ENCODE measurements at places on chromosomes 5 and 9.

DNA sequence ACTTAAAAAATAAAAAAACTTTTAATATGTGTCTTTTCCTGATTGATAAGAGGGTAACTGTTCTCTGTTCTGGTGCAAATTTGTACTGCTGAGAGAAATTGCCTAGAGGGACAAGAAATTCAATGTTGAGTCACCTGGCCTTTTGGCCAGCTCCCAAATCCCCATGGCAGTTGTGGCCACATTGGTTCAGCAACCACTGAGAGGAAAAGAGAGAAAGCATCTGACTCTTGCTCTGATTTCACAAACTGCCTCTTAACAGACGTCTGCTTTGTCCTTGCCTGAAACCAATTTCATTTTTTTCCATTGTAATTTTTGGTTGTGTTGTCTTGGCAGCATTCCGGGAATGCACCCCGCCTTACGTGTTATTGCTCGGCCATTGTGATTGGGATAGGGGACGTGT, 42.4 kb downstream of the NTRK2 start:
- DNase-seq: no peak

DNA sequence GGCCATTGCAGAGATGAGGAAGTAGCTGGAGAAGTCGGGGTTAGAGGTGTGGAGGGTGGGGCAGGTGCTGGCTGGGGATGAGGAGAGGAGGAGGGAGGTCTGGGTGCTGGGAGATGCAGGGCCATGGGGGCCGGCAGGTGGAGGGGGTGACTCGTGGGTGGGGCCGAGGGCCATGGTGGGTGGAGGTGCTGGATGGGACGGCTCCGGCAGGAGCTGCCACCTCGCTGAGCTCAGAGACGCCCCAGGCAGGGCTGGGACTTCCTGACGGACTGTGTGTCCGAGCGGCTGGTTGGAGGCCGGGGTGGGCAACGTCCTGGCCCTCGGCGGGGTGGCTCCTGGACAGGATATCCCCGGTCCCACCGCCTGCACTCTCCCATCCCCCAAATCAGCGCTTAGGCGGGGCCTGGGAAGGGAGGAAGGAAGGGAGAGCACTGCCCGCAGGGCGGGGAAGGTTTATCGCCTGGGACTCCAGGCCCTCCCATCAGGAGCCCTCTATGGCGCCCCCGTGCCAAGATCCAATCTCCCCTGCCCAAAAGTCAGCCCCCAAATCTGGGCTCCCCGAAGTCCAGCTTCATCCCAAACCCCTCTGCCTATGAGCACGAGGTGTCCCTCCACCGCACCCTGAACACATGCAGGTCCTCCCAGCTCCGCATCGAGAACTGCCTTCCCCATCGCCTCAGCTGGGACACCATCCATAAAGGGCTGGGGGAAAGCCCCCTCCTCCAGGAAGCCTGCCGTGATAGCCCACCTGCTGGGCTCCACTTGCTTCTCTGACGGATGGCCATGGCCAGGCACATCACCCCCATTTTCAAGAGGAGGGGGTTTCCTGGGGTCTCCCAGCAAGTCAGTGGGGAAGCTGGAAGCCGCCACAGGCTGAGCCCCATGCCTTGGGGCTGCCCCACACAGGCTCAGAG, 58.3 kb upstream of the NOTCH1 start:
- no peak for DNase-seq

DNA sequence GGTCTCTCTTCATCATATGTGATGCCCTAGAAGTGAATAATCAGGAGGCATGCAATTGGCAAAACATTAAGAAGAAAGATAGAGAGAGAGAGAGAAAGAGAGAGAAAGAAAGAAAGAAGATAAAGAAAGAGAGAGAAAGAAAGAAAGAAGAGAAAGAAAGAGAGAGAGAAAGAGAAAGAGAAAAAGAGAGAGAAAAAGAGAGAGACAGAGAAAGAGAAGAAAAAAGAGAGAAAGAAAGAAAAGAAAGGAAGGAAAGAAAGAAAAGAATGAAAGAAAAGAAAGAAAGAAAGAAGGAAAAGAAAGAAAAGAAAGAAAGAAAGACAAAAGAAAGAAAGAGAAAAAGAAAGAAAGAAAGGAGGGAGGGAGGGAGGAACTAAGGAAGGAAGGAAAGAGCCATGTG, 318.9 kb downstream of the ICE1 start:
- no peak for DNase-seq

DNA sequence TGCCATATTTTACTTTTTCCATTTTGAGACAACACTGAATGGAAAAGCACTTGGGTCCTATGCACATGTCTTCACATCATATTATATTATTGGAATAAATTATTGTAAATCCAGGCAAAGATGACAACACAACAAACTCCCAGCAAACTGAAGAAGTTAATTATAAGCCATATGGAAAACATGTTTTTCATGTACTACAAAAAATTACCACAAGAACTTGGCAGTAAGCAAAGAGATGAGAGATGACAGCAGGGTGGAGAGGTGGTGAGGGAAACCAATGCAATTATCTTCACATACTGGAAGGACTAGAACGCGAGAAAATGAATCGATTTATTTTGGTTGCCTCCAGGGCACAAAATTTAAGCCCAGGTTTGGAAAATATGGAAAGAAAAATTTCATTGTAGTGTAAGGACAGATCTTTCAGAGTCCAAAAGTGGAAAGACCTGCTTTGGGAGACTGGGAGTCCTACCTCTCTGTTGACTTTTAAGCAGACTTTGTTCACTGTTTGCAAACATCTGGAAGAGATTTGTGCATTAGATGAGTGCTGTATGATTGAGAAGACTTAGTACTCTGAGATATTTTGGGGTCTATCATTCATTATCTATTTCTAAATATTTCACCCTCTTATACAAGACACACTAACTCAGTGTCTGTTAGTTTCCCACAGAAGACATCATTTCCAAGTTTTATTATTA, 138.0 kb downstream of the TMEM232 start:
- no peak for DNase-seq

GRCh38 chr5:151954255-151954654, 29.6 kb upstream of the GLRA1 start:
- no peak for DNase-seq

GRCh38 chr5:149439899-149440542, 60.9 kb upstream of the IL17B start:
- DNase-seq: peak; percentile 4

DNA sequence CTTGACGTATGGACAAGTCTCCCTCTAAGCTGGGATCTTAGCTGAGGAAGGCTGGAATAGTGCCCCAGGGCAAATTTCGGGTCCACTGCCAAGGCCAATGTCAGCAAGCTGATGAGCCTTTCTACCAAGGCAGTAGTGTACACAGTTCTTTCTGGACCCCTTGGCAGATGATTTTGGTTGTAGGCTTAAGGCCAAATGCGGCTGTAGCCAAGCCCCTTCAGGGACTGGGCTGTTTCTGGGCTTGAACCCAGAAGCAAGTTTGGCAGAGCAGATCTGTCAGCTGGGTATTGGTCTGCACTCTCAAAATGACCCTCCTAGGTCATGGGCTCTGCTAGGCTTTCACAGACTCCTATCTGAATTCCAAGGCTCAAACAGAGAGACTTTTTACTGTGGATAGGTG, 121.6 kb downstream of the ADAMTSL1 start:
- no peak for DNase-seq

GRCh38 chr5:80125022-80125961, 90.1 kb downstream of the THBS4 start:
- no peak for DNase-seq

DNA sequence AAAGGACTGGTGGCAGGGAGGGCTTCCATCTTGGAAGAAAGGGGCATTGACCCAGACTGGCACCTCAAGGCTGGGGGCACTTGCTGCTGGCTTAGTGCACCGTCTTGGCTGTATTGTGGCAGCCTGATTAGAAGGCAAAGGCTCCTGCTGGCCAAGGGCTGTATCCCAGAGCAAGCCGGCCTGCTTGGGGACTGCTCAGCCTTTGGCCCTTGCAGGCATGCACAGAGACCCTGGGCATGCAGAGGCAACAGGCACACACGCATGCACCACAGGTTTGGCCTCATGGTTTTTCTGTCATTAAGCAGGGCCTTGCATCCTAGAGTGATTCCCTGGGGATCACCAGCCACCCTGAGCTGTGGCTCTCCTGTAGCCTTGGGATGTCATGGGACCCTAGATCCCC, 29.0 kb downstream of the PITX1 start:
- no peak for DNase-seq

DNA sequence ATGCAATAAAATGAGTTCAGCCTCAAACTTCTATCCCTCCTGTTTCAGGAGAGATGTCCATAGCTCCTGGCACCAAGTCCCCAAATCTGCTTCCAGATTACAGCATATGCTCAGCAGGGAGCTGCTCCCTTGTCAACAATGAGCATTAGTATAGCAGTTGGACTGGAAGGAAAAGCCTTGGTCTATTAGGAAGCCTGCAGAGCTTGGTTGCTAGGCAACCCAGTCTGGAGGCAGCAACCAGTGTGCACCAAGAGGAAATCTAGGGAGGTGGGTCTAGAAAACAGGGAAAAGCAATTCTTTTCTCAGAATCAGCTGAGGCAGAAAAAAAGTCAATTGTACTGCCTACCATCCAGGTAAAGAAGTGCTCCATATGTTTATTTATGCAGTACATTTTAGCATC, 229.5 kb upstream of the NMUR2 start:
- no peak for DNase-seq

DNA sequence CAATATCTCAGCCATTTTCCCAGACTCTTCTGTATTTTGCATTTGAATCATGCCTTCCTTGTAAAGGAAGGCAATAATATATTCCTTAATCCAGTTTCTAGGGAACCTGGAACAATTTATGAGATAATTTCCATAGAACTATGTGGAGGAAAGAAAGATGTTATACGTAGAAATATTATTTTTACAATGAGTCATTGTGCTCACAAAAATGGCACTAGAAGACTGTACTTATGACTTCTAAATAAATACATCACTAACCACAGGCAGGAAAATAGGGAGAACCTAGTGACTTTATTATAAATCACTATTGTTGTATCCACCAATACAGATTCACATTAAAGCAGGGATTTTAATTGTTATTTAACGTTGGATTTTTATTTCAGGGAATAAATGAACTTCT, 87.6 kb downstream of the FBXO38 start:
- DNase-seq: no peak

DNA sequence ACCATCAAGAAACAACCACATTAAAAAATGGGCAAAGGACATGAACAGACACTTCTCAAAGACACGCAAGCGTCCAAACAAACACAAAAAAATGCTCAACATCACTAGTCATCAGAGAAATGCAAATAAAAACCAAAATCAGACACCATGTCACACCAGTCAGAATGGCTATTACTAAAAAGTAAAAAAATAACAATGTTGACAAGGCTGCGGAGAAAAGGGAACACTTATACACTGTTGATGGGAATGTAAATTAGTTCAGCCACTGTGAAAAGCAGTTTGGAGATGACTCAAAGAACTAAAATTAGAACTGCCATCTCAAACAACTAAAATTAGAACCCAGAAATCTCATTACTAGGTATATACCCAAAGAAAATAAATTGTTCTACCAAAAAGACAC, 80.4 kb downstream of the CAAP1 start:
- DNase-seq: no peak

GRCh38 chr5:33788922-33789566, 102.7 kb downstream of the ADAMTS12 start:
- no peak for DNase-seq

DNA sequence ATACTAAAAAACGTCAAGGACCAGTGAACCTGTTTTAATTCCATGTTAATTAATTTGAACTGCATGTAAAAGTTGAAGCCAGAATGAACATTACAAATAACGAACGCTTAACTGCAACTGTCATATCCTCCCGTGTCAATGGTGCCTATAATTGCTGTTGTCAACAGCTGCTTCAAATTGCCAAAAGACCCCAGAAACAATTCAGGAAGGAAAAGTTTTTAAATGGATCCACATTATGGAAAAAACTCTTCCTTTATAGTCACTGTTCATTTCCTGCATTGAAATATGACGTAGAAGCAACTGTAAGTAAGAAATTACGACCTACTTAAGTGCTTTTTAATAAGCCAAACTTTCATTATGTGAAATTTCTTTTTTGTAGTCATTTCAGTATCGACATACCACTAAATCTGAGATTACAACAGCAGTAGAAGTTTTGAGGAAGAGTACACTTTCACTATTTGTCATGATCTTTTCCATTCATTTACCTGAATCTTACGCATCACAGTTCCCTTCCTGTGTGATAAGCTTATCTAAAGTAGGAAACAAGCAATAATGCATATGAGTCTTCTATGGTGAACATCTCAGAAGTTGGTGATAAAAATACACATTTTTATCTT, 37.8 kb downstream of the MEF2C start:
- no peak for DNase-seq

DNA sequence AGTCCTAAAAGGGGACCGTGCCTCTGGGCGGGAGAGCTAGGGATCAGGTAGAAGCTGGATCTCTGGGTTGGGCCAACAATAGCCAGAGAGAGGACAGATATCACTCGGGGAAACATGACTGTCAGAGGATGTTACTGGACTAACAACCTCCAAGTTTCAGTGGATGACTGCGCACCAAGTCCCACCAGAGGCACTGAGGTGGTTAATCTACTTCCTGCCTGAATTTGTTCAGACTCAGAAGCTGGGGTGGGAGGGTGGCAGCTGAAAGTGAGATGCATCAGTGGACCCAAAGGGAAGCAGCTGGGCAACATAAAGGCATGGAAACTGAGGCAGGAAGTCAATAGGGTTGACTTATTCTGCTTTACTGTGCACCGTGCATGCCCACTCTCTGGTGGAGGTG, 130.1 kb upstream of the SLC44A1 start:
- no peak for DNase-seq

DNA sequence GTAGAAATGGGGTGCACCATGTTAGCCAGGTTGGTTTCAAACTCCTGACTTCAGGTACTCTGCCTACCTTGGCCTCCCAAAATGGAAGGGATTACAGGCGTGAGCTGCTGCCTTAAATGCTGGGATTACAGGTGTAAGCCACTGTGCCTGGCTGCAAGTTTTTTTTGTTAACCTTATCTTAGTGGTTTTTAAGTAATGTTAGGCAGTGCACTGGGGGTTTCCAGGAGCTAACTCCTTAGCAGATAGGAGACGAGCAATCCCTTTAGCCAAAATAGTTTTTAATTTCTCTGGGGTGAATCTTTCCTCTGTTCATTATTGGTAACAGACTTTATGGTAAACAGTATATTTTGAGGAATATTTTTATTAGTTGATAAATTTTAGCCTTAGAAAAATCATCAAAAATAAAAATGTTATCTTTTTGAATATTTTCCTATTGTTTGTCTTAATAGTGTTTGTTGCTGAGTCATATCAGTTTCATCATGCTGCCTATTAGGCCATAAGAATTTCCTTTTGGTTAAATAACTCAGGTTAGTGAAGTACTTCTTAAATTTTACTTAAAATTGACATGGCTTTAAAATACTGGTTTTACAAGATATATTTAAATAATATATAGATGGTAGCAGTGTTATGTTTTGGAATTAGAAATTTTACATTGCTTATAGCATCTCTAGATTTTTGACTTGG, 37.9 kb downstream of the LMNB1 start:
- DNase-seq: no peak
